ENCODE measurements at places on chromosomes 4 and X.

- no peak for DNase-seq
Observed at GRCh38 chrX:54043056-54043455, 1.2 kb downstream of the PHF8 start.

GRCh38 chr4:76696109-76696508 lies 201.8 kb downstream of the SOWAHB start:
- DNase-seq = no peak

DNA sequence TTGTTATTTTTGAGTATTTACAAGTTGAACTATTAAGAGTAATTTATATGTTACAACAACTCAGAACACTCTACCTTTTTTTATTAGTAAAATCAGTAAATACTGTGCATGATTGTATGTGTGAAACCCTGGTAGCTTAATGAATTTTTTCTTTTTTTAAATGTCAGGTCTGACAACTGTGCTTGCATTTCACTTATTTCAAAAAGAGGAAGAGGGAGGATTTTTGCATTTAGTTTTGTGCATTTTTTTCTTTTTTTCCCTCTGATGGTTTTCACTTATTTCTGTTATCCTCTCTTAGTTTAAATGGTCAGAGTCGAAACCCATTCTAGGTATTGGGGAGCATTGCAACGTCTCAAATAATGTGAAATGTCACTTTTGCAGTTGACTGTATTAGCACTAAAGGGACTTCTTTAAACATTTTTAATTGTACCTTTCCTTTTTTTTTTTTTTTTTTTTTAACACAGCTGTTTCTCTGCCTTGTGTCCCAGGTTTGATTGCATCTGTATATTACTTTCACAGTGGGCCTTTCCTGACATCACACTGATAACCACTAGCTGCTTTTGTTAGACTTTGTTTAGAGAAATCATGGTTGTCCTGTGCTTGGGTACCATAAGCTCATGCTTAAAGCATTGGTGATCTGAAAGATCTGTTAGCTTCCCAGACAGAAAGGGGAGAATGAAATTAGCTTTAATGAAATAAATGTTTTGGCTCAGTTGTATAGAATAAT lies 28.5 kb downstream of the MOB1B start:
- DNase-seq = no peak

- no peak for DNase-seq
Observed at GRCh38 chr4:10448991-10449390, 8.2 kb downstream of the ZNF518B start.

- no peak for DNase-seq
Observed at GRCh38 chr4:156594624-156595023, 377.0 kb downstream of the PDGFC start.

DNA sequence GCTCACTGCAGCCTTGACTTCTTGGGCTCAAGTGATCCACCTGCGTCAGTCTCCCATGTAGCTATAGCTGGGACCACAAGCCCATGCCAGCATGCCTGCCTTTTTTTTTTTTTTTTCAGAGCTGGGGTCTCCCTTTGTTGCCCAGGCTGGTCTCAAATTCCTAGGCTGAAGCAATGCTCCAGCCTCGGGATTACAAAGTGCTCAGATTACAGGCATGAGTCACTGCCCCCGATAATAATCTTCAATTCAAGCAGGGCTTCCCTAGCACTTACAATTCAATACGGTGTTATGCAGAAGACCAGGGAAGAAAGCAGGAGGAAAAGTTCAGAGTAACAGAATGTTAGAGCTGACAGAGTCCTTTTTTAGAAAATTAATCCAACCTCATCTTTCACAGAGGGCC lies 26.1 kb downstream of the OTOP1 start:
- no peak for DNase-seq

Measured in stimulated activated CD4-positive, alpha-beta T cell treated with anti-CD3 and anti-CD28 coated beads, Interleukin-1b, Interleukin-23, amount 100 ng/mL, for 1 hour (primary cell).